AG04449 (cell line): ENCODE measurements at places on chromosomes 12 and 14.

DNA sequence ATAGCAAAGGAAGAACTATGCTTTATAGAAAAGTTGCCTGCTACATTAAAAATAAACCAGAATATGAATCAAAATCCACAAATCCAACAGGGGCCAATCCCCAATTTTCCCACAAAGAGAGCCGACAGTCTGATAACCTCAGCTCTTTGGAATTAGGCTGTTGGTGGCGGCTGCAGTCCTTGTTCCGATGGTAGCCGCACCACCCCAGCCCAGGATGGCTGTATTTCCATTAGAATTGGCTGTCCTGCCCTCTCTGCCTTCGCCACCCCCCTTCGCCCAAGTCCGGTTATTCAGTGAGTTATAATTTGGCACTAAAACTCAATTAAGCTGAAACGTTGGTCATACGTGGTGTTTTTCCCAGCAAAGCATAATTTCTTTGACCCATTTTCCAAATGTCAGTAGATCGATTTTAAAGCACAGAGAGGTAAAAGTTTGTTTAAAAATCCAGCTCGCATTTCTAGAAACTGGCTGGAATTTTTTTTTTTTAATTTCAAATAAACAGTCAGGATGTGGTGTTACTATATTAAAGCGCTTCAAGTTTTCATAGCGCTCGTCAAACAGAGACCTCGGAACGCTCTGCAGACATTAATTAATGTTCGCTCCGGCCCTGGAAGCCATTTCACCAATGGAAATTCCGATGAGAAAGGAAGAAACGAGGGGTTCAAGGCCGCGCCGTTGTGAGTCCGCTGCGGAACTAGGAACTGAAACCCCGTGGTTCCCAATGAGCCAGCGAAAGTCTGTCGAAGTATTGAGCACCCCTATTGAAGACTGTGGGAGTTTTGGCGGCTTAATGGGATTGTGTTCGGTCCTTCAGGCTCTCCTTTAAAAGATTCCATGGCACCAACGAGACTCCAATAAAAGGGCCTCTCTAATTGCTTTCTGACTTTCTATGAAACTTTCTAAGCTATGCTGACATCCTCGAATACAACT, 104.8 kb upstream of the DIO3 start:
- no peak for DNase-seq

DNA sequence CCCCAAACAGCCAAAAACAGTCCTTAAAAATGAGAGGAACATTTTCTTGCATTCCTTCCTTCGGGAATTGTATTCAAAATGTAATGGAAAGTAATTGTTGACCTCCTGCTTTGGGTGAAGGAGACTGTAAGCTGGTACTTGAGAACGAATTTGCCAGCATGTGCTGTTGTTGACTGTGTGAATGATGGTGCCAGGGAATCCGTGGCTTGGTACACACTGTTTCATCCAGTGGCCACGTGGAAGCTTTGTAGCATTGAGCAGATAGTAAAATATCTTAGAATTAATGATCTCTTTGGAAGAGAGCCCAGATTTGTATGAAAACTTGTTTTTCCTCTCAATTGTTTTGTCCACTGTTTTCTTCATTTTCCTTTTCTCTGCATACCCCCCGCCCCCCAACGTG, 1.7 kb downstream of the ASCL4 start:
- DNase-seq: no peak

DNA sequence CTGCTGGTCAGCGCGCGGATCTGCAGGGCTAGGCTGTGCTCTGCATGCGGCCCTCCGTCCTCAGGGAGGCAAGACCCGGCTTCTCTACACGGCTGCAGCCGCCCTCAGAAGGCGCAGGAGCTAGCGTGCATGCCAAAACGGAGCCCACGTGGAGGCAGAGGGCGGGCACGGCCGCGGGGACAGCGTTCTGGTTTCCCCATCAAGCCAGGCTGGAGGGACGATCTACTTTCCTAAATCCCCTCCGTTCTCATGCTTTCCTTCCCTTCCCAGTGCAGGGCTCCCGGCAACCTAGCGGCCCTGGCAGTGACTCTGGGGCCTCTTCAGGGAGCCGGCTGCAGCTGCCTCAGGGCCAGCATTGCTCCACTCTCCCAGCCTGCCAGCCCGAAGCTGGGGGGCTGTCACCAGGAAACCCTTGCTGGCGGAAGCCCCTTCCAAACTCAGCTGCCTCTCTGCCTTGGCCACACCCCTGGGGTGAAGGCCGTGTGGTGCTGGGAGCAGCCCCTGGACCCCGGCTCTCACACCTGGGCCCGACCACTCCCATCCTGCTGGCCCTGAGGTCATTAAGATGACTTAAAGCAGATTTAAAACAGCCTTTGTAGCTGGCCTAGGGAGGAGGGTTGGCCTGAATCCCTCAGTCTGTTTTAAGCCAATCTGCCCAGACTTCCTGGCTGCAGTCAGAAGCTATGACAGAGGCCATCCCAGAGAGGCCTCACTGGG, 9.2 kb upstream of the GOLGA3 start:
- no peak for DNase-seq

DNA sequence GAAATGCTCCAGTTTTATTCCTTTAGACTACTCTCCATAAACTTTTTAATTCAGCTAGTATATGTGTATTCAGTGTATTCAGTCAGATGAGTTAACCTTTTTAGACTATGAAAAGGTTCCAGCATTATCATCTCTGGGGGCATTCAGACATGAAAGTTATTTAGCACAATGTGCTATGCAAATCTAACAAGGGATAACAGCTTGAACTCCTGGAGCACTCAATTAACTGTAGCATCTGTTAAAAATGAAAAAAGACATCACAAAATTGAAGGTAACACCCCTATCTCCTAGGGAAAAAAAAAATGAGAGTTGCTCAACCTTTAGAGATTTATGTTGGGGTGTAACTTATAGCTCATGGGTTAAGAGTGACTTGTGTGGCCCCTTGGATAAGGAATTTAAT, 211.5 kb downstream of the PHLDA1 start:
- no peak for DNase-seq

GRCh38 chr14:53011053-53011462, 60.2 kb upstream of the FERMT2 start:
- DNase-seq: peak; percentile 96

DNA sequence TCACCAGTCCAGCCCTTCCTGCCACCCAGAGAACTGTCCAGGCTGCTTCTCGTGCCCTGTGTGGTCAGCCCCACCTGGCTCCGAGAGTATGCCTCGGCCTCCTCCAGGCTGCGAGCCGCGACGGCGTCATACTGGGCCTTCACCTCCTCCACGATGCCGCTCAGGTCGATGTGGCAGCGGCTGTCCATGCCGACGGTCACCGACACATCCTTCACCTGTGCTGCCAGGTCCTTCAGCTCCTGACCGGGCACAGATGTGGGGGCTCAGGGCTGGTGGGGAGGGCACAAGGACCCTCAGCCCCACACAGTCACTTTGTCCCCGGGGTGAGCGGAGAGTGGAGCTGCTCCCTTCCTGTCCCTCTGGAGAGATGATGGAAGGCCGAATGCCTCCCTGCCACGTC, 18.3 kb downstream of the KRT80 start:
- DNase-seq: no peak
